ENCODE measurements at places on chromosomes 6 and 20. TPM values are rescaled to one million over a fixed set of nuclear protein-coding genes. Genes with fewer than 3 reads are reported as not detected.

Gene ESR1
- total RNA-seq, result not detected

Gene DDO
- 1.1 TPM for total RNA-seq

Gene ERVFRD-1
- total RNA-seq, result not detected

Gene SLC25A27
- 0.32 TPM for total RNA-seq

Gene PBOV1
- total RNA-seq, result not detected

Gene THEMIS
- not detected for total RNA-seq

Gene RNF39
- total RNA-seq, result not detected

Gene SLC13A3
- total RNA-seq, result 0.32 TPM

Gene NDRG3
- total RNA-seq, result 22.6 TPM

Gene TRIM15
- total RNA-seq, result not detected

Gene ZNF292
- 18.8 TPM for total RNA-seq

Gene RSPO3
- 5.8 TPM for total RNA-seq

Gene SYTL3
- total RNA-seq, result 0.65 TPM

Gene SIRPA
- total RNA-seq, result 8.4 TPM

Gene MICAL1
- 12.3 TPM for total RNA-seq

Gene TOX2
- total RNA-seq, result 1.7 TPM

Measured in epithelial cell of umbilical artery (primary cell).